ENCODE measurements at places on chromosomes 6 and 20.

DNA sequence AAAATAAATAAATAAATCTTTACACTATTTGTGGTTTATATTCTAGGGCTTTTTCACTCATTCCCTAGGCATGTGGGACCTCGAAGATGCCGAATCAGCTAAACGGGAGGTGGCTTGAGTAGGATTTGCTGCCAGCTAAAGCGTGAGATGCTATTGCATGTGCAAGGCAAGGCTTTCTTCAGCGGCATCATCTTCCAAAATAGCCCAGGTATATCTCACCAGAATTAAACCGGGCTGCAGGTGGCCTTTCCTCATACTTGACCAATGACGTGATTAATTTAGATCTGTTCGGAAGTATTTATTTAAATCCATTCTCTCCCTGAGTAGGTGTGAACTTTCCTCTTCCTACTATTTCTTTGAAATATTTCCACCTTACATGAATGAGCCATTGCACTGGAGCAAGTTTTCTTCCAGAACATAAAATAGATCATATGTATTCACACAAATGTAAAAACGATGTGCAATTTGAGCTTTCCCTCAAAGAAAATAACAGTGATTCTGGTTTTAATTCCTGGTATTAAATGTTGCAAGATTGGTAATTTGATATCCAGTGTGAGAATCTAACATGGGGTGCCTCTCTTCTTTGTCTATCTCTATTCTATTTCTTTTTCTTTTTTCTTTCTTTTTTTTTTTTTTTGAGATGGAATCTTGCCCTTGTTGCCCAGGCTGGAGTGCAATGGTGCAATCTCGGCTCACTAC, 24.3 kb upstream of the ZNF217 start:
- DNase-seq = peak; percentile 20

DNA sequence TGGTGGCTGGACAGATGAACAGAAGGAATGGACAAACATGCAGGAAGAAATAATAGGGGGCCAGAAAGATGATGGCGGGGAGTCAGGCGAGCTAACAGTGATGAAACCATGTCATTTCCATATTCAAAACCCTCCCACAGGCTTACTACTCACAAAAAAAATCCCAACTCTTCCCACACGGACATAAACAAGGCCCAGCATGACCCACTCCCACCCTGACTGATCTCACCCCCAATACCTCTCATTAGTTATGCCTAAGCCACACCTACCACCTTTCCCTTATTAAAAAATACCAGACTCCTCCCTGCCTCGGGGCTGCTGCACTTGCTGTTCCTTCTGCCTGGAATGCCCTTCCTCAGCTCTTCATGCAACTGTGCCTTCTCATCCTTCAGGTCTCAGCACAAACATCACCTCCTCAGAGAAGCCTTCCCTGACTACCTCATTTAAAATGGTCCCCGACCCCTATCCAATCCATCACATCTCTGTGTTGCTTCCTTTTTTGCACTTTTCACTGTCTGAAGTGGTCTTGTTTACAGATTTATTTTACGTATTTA, 145.8 kb downstream of the PREX1 start:
- no peak for DNase-seq

- DNase-seq = no peak
Measured at GRCh38 chr20:51122931-51123658, 100.2 kb upstream of the KCNG1 start.

GRCh38 chr6:144435602-144436426, 150.7 kb downstream of the UTRN start:
- no peak for DNase-seq

GRCh38 chr6:5025911-5026819, 22.3 kb upstream of the RPP40 start:
- peak; percentile 38 for DNase-seq

DNA sequence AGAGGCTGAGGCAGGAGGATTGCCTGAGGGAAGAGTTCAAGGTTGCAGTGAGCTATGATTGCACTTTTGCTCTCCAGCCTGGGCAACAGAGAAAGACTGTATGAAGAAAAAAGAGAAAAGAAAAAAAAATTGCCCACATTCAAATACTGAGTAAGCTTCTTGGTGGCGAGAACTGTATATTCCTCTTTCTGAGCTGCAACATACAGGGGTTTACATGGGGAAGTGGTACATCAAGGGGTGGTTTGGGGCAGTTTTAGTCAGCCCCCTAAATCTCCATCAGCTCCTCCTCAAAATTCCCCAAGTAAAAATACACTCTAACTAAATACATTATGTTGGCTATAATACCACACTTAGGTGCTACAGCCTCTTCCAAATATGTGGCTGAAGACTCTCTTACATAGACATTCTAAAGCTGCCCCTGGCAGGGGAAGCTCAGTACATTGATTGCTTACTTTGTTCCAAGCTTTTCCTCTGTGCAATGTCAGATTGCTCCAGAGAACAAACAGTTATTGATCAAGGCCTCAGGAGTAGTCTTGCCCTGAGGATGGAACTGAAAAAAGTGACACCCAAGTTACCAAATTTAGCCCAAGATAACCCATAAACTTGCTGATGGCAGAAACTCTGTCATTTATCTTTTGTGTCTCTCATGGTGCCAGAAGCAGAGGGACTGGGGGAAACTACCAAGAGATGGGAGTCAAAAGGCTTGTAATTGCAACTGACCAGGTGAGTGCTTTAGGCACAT, 107.4 kb upstream of the RIPOR2 start:
- no peak for DNase-seq

GRCh38 chr20:210809-211502, 16.1 kb upstream of the DEFB129 start:
- no peak for DNase-seq

DNA sequence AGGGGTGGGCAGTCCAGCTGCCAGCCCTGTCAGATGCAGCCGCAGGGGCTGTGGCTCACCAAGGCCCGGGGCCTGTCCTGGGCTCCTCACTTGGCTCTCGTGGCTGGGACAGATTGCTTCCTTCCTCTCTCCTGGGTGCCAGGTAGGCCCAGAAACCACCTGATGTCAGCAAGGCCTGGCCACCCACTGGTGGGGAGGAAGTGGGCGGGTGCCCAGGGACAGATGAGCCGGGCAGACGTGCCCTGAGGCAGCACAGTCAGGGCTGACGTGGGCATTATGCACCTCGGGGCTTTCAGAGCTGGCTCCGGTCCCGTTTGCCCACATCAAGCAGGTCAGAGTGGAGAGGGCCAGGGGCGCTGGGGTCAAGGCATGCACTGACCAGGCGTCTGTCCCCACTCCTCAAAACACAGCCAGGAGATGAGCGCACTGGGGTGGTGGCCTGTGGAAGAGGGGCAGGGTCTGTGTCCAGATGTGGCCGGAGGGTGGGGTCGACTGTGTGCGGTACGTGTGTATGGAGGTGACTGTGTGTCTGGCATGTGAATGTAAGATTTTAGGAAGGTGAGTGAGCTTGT, 133.2 kb upstream of the PTPN1 start:
- no peak for DNase-seq

- DNase-seq = no peak
Measured at GRCh38 chr6:142918339-142919042, 26.5 kb downstream of the HIVEP2 start.

GRCh38 chr6:27176523-27177484, 70.7 kb upstream of the PRSS16 start:
- no peak for DNase-seq

DNA sequence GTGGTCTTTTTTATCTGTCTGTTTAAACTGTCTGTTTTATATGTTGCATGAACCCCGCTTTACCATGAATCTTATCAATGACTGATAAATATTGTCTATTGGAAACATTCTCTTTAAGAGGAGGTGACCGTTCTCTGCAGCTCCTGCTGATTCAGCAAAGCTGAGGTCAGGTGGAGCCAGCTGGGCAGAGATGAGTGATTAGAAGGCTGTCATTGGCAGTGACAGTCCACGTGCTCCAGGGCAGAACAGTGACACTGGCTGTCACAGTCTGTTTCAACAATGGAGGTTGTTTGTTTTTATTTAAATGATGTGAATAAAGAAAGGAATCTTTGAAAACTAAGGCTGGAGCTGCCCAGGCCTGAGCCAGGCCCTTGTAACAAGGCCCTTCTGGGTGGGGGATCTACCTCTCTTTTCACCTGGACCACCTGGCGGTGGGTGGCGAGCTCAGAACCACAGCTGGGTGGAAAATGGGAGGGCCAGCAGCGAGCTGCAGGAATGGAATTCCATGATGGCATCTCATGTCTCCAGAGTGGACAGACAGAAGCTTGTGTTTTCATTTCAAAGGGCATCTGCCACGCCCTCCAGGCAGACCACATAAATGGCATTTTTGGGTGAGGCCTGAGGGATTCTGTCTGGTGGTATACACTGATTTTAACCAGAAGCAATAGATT, 12.6 kb downstream of the SYNJ2 start:
- DNase-seq = no peak

DNA sequence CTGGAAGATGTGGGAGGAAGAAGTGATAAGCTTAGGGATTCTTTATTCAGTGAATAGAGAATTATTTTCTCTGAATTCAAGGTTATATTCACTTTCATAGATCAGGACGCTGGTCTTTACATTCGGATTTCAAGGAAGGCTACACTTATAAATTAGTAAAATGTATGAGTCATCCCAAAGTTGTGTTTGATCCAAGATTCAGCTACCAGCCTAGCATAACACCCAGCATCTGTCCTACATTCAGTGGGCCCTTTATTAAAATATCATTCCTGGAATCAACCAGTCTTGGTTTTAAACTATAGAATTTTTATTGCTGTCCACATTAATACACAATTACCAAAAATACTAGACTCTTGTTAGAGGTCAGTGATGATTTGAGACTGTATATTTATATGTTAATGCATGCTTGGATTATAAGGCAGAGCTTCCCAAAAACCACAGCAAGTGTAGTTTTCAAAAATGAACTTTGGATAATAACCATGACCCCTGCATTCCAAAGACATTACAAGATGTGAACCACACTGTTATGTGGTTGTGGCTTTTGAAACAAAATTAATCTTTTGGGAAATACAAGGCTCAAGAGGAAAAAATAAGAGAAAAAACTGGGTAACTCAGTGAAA, 210.7 kb upstream of the CNR1 start:
- peak; percentile 89 for DNase-seq

- DNase-seq = no peak
Measured at GRCh38 chr20:19841740-19842139, 83.7 kb downstream of the RIN2 start.

DNA sequence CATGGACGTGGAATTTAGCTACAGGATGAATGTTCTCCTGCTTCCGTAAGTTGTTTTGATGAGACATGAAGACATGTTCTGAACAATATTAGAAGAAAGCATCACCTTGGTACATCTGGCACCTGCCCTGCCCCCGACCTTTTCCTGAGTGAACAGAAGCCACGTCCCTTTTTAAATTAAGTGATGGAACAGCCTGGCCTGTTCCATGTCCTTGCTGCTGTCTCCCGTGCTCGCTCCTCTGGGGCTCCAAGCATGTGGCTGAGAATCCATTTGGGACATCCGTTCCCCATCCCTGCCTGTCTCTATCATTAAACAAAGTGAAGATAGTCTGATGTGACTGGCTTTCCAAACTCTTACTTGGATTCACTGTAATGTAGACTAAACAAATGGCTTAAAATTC, 36.4 kb downstream of the ERMARD start:
- no peak for DNase-seq

DNA sequence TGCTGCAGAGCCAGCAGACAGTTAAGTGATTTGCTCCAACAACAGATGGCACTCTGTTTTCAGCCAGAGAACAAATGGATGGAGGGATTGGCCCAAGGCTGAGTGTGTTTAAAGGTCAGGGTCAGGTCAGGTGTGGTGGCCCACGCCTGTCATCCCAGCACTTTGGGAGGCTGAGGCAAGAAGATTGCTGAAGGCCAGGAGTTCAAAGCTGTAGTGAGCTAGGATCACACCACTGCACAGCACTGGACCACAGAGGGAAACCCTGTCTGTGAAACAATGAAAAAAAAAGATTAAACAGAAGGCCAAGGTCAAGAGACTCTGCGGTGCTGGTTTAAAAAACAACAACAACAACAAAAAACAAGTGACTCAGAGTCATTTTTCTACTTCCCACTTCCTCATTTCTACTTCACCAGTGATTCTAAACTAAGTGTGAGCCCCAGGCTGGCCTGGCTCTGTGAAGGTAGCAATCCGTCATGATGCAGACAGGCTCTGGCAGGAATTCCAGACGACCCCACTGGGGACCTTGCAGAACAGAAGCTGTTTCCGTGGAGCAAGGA, 42.5 kb upstream of the ARMC2 start:
- DNase-seq = no peak

DNA sequence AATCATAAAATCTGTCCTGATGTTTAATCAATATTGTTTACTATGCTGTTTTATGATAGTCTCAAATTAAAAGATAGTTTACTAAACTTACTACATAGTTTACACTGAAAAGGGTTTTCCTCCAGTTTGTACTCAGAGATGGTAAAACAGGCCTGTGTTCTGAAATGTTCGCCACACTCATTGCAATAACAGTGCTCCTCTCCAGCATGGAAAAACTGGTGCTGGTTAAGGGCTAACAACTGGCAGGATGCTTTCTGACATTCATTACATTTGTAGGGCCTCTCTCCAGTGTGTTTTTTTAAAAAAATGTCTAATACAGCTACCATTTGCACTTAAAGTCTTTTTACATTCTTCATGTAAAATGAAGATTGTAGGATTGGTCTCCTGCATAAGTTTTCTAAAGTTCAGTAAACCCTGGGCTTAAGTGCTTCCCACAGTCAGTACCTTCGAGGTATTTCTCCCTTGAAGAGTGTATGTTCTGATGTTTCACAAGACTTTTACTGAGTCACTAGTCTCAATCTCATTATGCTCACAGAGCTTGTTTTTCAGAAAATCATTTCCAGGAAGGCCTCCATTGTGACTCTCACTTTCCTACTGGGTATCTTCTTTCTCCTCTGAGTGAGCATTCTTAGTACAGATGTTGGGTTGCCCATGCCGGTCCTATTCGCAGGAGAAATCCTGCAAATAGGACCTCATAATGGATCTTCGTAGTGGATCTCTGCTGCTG, 8.7 kb upstream of the ZSCAN12 start:
- DNase-seq = peak; percentile 75

- DNase-seq = peak; percentile 20
Measured at GRCh38 chr20:25321991-25322390, 68.6 kb downstream of the ABHD12 start.

GRCh38 chr6:26270903-26271667, 93.9 kb upstream of the BTN3A2 start:
- DNase-seq = peak; percentile 86

DNA sequence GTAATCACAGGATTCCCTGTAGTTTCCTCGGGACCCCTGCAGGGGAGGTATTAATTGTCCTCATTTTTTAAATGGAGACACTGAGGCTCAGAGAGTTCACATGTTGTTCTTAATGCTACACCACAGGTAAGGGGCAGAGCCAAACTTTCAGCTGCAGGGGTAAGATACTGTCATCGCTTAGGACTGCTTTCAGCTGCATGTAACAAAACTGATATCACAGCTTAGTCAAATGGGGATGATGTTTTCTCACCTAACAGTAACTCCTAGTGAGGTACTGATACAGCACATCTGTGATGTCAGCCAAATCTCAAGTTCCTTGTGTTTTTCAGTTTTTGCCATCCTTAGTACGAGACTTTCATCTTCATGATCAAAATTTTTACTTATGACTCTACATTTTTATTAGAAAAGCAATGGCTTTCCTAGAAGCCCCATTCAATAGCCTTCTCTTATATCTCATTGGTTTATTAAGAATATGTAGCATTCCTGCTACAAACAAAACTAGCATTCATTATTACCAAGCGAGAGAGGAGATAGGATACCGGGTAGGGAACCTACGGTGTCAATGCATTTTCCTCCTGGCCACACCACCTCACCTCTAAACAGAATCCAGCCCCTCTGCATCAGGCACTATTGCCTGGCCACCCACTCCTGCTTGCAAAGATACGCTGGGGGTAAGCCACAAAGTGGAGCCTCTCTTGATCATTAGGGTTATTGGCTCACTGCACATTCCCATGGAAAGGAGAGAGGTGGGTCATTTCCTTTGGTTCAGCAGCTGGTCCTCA, 557.5 kb downstream of the CD83 start:
- no peak for DNase-seq

All from iris pigment epithelial cell (primary cell).